GM23338 (cell line): ENCODE measurements at places on chromosomes 11 and 22. TPM values are rescaled to one million over a fixed set of nuclear protein-coding genes. Genes with fewer than 3 reads are reported as not detected.

GRCh38 chr22:35840302-35840739, 122.6 kb downstream of the APOL5 start:
- DNase-seq: peak; percentile 96

The TTC9C gene
- 27.5 and 51.4 TPM in 2 replicates for total RNA-seq

DNA sequence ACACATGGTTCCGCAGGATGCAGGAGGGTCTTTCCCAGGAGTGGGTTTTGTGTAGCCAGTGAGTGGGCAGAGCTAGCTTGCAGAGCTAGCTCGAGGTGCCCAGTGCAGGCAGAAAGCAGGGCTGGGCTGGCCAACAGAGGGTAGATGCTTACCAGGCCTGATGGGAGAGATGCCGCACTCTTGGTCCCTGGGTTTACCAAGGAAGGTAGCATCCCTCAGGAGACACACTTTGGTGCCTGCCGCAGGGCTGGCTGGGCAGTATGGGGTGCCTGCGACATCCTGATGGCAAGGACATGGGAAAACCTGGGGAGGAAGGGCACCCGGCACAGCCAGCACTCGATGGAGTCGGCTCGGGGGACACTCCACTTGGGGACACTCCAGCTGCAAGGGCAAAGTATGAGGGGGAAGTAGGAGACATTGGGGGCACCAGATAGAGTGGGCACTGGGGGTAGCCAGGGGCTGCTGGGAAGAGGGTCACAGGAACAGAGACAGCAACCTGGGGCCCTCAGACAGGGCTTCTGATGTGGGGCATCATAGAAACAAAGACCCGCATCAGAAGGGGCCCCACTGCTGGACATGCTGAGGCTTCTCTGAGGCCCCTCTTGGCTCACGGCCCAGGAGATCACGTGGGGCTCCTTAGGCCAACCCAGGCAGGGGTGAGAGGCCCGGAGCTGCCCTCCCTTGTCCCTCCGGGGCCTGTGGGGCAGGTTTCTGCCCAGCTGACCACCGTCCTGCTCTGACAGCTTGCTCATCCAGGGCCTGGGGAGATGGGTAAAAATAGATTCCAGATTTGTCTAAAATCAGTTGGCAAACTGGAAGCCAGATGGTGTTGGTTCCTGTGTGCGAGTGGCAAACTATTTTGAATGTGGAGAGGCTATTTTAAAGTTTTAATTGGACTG, 89.8 kb downstream of the MORC2 start:
- DNase-seq: no peak

The MB gene
- total RNA-seq: not detected in 2 replicates

DNA sequence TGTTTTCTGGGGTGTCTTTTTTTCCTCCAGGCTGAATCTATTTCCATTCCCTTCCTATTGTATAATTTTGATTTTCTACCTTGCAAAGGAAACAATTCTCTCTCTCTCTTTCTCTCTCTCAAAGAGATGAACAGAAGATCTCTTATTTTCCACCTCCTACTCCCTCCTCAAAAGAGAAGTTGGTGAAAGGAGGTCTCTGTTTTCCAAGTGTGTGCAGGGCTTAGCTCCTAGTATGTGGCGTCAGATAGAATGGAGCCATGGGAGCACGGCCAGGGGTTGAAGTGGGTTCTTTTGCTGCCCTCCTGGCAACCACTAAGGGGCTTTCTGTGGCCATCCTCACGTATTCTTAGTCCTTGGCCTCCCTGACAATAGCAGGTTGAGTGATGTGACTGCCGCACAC, 480 bp downstream of the TRIM34 start:
- DNase-seq: no peak

The NLRP14 gene
- total RNA-seq: 0.10 TPM in 1 of 2 replicates, not detected in the other

The ADM gene
- total RNA-seq: 73.4 and 75.8 TPM in 2 replicates
